ENCODE measurements at places on chromosomes 2 and 18. TPM values are rescaled to one million over a fixed set of nuclear protein-coding genes. Genes with fewer than 3 reads are reported as not detected.

SF3B1 gene
- total RNA-seq: 298 TPM

LOXHD1 gene
- not detected for total RNA-seq

TMEFF2 gene
- not detected for total RNA-seq

POTEI gene
- not detected for total RNA-seq

NPPC gene
- total RNA-seq: not detected

KRTCAP3 gene
- total RNA-seq: 3.8 TPM

SLC35G4 gene
- total RNA-seq: not detected

RNASEH1 gene
- 29.7 TPM for total RNA-seq

MFSD2B gene
- total RNA-seq: 0.09 TPM

GTF3C2 gene
- total RNA-seq: 75.6 TPM

FOXI3 gene
- total RNA-seq: not detected

RNU2-63P gene
- total RNA-seq: 22.6 TPM

CABYR gene
- 0.73 TPM for total RNA-seq

CCDC74B gene
- total RNA-seq: 0.82 TPM

PTPRM gene
- 6.9 TPM for total RNA-seq

SMAD4 gene
- total RNA-seq: 86.3 TPM

CHRNA1 gene
- not detected for total RNA-seq

MDH1B gene
- 0.09 TPM for total RNA-seq

MYO1B gene
- total RNA-seq: 2.8 TPM

ANKRD29 gene
- 0.07 TPM for total RNA-seq

GRHL1 gene
- total RNA-seq: 1.0 TPM

LOXL3 gene
- 1.9 TPM for total RNA-seq

KCNG3 gene
- not detected for total RNA-seq

TCF7L1 gene
- not detected for total RNA-seq

SPEG gene
- total RNA-seq: 0.32 TPM

TTC39C gene
- 69.2 TPM for total RNA-seq

IHH gene
- total RNA-seq: not detected

TDRD15 gene
- total RNA-seq: not detected

VWC2L gene
- not detected for total RNA-seq

COL4A3 gene
- total RNA-seq: not detected

CCL20 gene
- not detected for total RNA-seq

HTRA2 gene
- total RNA-seq: 49.7 TPM

DNAH6 gene
- 0.23 TPM for total RNA-seq

CROCC2 gene
- not detected for total RNA-seq

FAM228A gene
- total RNA-seq: not detected

CAPG gene
- 403 TPM for total RNA-seq

DLX1 gene
- total RNA-seq: not detected

PLA2R1 gene
- total RNA-seq: not detected

KDM3A gene
- total RNA-seq: 70.0 TPM

Data from T-helper 2 cell treated with Interferon-gamma antibody and Interleukin-4, amounts not matched to agents 100 ng/mL and 5 ng/mL, for 36 hours (primary cell).